ENCODE measurements at places on chromosomes 6 and 20.

DNA sequence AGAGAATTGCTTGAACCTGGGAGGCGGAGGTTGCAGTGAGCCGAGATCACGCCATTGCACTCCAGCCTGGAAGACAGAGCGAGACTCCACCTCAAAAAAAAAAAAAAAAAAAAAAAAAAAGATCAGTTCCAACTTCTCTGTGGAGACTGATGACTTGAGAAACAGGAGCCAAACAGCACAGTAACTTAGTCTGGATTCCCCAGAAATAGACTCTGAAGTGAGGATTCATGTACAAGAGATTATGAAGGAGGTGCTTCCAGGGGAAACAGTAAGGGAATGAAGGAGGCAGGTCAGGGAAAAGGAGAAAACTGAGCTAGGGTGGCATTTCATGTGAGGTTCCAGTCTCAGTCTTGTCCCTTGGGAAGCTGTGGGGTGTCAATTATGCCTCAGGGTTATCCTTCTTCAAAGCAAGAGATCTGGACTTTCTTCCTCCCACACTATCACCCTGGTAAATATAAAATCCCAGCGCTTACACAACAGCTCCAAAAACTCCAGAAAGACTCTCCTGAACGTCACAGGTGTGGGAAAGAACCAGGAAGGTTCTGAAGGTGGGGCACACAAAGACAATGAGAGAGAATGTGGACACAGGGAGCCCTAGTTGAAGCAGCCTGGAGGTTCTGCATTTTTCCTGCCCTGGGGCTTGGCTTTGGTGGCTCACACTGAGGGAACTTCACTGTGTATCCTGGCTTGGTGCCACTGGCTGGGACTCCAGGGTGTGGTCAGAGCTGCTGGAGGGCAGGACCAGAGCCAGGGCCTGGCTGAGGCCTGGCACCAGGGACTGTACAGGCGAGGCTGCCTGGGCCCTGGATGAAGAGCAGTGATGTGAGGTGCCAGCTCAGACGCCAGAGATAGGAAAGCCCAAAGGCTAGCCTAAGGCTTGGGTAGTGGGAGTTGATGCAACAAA is 46.8 kb downstream of the PCNA start:
- peak; percentile 21 for DNase-seq

DNA sequence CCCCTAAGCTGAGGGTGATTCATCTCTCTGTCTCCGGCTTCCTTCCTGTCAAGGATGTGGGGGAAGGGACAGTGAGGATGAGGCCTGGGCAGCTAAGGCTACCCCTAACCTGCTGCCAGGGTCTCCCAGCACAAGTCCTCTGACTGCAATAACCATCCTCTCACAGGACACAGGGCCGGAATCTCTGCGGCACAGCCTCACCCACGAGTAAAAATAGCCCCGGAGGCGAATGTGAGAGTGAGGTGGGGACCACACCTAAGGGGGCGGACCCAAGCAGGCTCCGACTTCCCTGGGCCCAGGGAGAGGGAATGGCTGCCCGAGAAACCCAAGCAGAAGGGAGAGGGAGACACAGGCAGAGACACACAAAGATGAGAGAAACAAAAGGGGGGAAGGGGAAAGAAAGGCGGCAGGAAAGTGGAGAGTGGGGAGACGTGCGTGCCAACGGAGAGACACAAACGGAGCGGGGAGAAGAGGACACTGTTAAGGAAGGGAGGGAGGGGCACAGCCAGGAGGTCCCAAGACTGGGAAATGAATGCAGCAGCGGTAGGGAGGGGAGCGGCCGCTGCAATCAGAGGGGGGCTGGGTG is 1.4 kb downstream of the CLIC1 start:
- DNase-seq = peak; percentile 75

GRCh38 chr6:39005774-39006173 is 42.8 kb upstream of the GLP1R start:
- no peak for DNase-seq

DNA sequence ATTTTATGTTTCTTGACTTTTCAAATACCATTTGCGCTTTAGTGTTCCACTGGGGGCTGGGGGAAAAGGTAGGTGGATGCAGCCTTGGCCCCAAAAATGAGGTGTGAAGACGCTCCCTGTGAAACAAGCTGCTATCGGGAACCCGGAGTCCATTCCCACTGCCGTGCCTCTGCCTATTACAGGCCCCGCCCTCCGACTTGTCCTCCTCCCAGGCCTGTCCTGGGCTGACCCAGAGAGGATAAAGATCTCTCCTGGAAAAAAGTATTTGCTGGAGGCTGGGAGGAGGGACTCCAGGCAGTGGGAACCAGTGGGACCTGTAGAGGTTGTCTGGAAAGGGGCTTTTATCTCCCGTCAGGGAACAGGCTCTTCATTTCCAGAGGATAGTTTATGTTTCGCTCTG is 215.0 kb downstream of the SLC24A3 start:
- DNase-seq = no peak

- no peak for DNase-seq
These were observed 1078.4 kb downstream of the KIF16B start for GRCh38 chr20:15494851-15495250.

GRCh38 chr20:44028868-44029847 is 114.5 kb downstream of the TOX2 start:
- DNase-seq = no peak

- no peak for DNase-seq
These were observed 94.6 kb downstream of the EPB41L2 start for GRCh38 chr6:130968476-130968875.

DNA sequence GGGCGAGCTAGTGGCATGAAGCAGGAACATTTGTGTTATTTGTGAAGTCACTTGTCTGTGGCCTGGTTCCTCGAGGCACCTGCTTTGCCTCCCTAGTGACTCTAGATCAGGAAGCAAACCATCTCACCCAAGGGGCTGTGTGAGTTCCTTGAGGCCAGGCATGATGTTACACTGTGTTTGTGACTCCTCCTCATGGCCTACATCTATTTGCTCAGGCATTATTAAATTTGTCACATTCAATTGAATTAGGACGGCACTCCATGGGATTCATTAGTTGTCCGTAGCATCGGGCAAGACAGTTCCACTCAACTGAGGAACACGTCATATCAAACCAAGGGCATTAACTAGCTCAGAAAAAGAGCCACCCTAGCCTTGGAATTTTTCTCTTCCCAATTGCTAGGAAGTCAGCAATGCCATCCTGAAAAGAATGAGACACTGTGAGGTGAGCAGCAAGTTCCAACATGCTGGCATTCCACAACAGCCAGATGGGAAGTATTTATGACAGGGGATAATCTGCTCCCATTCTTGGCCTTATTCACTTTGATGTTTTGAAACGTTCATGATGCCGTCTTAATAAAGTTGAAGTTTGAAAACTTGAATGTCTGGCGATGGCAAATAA is 17.2 kb downstream of the TMEM200A start:
- DNase-seq = no peak

- no peak for DNase-seq
These were observed 104.2 kb upstream of the DST start for GRCh38 chr6:56746767-56747504.

DNA sequence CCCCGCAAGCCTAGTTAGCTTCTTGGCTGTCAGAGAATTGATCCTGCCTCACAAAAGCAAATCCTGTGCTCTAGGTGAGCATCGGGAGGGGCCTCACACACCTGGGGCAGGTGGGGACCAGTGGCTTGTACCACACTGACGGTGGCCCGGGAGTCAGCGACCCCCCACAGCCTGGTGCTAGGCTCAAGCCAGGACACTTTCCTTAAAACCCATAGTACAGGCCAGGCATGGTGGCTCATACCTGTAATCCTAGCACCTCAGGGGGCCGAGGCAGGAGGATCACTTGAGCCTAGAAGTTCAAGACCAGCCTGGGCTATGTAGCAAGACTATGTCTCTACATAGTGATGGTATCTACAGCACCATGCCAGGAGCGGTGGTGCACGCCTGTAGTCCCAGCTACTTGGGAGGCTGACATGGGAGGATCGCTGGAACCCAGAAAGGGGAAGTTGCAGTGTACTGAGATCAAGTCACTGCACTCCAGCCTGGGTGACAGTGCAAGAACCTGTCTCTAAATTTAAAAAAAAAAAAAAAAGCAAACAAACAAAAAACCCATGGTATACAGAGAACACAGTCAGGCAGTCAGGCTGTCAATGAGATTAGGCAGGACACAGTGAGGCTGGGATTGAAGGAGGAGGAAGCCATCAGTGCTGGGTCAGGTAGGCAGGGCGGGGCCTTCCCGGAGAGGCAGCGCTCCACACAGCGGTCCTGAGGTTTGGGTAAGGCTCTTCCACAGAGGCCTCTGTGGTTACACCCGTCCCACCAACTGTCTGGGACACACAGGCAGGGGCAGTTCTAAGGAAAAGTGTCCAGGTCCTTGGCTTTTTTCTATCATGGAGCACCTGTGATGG is 41.3 kb downstream of the SYNJ2 start:
- DNase-seq = no peak

DNA sequence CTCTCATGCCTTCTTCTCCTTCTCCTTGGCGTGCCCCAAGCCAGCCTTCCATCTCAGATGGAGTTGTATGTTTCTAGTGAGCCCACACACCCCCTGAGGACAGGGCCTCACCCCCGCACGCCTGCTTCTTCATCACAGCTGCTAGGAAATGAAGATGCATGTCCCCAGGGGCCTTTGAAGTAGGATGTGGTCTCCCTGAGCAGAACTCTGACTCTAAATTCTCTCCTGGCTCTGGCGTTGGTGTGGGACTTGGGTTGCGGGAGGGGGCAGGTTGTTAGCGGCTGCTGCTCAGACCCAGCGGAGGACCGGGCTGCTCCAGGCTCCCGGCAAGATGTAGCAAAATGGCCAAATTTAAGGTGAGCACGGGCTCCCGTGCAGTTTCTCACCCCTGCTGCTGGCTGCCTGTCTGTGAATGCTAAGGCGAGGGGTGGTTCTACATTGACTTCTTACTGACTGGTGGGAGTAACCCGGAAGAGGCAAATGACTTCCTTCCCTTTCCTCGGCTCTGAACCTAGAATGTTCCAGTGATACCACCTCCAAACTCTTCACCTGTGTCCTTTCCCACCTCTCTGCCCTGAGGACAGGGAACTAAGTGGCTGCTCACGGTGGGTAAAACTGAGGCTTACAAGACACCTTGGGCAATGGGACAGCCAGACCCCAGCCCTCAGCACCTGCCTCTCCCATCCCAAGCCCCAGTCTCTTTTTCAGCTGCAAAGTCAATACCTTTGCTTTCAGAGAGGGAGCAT is 8.8 kb downstream of the SYNJ2 start:
- DNase-seq = peak; percentile 47

- no peak for DNase-seq
These were observed 59.6 kb upstream of the NXT1 start for GRCh38 chr20:23290761-23291574.

DNA sequence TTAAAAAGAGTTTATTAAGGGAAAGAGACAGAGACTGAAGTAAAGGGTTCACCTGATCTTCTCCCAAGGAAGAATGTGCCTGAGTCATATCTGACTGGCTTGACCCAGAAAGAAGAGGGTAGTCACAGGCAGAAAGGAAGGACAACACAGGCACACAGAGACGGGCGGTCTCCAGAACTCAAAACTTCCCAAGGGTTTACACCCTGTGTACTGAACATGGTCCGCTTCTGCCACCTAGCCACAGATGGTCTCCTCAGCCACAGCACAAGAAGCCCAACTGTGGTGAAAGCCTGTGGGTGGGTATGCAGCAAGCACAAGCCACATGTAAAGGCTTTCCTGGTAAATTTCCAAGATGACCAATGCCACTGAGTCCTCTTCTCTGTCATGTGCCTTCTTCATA is 17.2 kb downstream of the UNC5CL start:
- peak; percentile 70 for DNase-seq

DNA sequence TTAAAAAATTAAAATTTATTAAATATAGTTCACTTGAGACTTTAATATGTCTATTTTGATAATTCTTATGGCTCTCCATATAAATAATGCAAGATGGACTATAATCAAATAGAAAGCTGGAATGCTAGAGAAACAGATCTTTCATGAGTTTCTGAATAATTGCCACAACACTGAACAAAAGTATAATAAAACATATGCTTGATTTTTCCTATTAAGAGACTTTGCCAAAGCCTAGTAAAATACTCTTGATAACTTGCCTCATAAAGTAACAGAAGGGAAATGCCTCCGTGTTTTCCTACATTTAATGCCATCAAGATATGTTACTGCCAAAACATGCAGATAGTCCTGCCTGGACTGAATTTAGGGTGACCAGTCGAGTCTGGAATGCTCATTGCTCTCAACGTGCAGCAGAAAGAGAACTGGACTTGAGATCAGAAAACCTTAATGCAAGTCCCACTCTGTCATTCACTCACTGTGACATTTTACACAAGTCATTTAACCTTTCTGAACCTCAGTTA is 153.2 kb downstream of the AIG1 start:
- DNase-seq = no peak

GRCh38 chr6:117829594-117830319 is 77.3 kb upstream of the SLC35F1 start:
- peak; percentile 8 for DNase-seq

DNA sequence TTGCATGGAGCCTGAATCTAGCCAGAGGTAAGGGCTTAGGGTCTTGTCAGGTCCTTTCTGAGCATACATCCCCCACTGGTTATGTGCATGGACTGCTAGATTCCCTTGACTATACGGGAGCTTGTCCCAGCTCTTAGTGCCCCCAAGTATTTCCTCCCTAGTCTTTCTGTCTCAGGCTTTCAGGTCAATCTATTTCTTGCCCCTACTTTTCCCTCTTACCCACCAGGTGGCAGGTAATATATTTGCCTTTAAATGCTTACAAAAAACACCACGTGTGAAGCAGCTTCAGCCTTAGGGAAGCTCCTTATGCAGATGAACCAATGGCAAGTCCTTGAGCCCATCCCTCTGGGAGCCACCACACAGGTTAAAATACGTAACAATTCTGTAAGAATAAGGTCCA is 454.2 kb downstream of the GRIK2 start:
- no peak for DNase-seq

DNA sequence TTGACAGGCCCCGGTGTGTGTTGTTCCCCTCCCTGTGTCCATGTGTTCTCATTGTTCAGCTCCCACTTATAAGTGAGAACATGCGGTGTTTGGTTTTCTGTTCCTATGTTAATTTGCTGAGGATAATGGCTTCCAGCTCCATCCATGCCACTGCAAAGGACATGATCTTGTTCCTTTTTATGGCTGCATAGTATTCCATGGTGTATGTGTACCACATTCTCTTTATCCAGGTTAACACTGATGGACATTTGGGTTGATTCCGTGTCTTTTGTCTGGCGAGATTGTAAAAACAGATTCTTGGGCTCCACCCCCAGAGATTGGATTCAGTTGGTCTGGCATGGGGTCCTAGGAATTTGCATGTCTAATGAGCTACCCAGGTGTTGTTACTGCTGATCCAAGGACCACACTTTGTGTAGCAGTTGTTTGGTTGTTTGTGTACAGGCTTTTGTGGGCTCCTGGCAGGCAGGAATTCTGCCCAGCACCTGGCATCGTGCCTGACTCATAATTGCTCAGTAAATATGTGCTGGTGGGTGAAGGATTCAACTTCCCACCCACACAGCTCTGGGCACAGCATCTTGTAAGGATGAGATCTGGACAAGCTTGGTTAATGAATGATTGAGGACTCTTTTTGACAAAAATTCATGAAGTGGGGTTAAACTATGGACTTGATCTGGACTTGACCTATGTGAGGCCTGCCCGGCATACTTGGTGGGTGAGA is 5.2 kb downstream of the TOX2 start:
- no peak for DNase-seq

GRCh38 chr6:143295932-143296331 is 154.6 kb downstream of the ADAT2 start:
- DNase-seq = no peak
